ENCODE measurements at places on chromosomes 5 and 9.

- no peak for DNase-seq
These were observed 289.5 kb upstream of the IRX2 start for GRCh38 chr5:3041001-3041400.

DNA sequence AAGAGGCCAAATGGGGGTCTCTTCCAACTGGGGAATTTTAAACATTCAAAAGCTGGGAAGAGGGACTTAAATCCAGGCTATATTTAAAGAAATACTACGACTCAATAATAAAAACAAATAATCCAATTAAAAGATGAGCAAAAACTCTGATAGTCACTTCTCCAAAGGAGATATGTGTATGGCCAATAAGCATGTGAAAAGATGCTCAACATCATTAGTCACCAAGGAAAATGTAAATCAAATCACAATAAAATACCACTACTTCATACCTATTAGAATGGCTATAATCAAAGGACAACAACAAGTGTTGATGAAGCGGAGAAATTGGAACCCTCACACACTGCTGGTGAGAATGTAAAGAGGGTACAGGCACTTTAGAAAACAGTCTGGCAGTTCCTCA, 130.4 kb downstream of the CDK5RAP2 start:
- DNase-seq, result no peak

DNA sequence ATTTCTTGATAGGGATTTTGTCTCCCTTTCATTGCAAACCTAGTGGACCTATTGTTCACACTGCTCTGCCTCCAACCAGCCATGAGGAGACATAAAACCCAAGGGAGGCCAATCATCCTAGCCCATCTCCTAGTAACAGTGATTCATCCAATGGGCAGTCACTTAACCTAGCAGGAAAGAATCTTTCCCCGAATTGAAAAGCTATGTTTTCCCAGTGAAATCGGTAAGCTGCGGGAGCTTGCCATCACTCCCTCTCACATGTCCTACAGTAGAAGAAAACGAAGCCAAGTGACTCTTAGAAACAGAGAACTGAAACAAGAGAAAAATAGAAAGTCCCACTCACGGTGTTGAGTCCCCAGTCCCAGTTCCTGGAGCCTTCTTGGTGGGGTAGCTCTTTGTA, 123.3 kb downstream of the SUSD1 start:
- no peak for DNase-seq

DNA sequence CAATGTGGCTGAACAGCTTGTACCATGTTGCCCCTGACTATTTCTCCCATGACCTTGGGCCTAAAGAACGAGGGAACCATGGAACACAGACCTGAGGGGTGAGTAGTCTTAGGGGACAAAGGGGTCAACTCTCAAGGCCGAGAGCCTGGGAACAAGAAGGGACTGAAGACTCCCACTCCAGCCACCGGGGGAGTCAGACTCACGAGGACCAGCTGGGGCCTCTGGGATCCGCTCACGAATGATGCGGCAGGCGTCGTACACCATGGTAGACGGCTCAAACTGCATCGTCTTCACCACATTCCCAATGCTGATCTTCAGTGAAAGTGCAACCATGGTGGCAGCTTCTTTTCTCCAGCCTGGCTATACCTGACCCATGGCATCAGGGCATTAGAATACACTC, 6.6 kb downstream of the TLN1 start:
- DNase-seq, result no peak

DNA sequence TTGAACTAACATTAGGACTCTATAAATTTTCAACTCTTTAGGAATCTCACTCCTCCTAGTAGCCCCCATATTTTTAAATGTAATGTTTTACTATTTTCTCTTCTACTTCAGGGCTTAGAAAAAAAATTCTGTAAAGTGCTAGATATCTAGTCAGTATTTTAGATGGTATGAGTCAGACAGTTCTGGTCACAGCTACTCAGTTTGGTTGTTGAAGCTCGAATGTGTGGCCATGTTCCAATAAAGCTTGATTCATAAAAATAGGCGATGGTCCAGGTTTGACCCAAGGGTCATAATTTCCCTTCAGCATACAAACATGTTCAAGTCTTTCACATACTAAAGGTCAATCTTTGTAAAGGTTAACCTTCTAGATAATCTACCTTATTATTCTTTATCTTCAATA, 566.0 kb upstream of the CDH18 start:
- no peak for DNase-seq

DNA sequence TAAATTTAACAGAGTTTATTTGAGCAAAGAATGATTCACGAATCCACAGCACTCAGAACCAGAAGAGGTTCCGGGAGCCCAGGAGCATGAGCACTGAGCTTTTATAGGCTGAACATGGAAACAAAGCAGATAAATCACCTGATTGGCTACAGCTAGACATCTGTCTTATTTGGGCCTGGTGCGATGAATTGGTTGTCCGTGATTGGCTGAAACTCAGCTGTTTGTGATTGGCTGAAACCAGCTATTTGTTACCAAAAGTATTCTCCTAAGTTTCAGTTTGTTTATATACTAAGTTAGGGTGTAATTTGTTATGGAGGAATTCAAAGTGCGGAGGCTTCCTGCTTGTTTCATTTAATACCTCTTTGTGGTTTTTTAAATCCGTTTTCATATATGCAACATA, 15.8 kb upstream of the LCP2 start:
- DNase-seq, result no peak

GRCh38 chr5:176927562-176927961, 28.4 kb upstream of the HK3 start:
- DNase-seq, result no peak
